ENCODE measurements at places on chromosomes 4 and X.

- no peak for DNase-seq
These were observed 131.5 kb downstream of the GABRA2 start for GRCh38 chr4:46258431-46258830.

DNA sequence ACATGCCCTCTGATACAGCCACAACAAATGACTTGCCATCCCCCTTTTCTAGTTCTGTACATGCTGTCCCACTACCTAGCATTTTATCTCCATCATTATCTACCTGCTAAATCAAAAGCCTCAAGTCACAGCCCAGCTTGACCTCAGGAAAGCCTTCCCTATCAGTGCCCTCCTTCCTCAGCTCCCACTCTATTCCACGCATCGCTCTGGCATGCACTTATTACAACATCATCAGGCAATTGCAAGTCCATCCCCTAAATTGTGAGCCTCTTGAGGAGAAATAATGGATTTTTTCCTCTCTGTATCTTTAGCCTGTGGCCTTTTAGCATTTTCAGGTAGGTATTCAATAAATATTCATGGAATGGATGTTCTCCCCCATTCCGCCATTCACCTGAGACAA lies 5.7 kb downstream of the ARL13A start:
- DNase-seq = no peak

GRCh38 chrX:68901519-68901918 lies 72.7 kb downstream of the EFNB1 start:
- no peak for DNase-seq

DNA sequence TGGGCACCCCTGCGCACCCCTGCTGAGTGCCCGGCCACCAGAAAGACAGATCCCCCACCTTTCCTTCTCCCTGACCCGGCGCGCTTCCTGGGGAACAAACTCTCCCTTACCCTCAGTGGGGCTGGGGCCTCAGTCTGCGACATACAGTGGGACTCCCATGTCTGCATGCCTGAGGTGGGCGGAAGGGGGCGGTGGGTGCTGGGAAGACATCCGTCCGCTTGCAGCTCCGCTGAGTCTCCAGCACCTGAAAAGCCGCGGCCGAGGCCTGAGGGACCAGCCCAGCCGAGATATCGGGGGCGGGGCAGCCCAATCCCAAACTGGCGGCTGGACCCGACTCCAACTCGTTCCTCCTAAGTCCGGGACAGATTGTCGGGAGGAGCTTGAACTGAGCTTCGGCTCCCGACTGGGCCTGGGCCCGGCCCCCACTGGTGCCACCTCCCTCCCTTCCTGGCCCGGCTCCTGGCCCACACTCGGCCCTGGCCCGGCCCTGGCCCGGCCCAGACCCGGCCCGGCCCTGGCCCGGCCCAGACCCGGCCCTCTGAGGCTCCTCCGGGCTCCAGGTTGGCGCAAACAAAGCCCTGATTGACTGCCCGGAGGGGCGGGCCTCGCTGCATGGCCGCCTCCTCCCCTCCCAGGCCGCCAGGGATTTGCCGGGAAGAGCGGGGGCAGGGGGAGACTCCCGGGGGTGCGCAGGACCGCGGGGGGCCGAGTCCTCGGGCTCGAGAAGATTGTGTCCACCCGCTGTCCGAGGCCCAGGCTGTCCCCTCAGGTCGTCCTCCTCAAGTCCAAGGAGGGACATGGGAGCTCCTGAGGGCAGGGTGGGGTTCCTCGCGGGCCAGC lies 877 bp upstream of the SLC16A2 start:
- no peak for DNase-seq

DNA sequence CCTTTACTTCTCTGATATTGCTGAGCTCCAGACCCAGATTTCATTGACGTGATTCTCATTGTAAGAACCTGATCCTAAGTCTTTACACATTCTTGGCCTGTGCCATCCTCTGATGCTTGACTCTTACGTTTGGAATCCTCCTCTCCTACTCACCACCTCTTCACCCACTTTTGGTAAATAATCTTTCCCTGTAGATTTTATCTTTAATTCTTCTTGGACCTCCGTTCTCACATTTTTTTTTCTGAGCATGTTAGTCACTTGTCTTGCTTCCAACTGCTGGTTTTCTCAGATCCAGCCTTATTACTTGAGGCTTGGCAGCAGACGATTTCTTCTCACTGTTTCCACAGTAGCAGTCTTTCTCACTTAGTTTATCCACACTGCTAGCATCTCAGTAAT lies 12.4 kb upstream of the SH3RF1 start:
- DNase-seq = no peak

GRCh38 chr4:7244751-7245320 lies 52.5 kb downstream of the SORCS2 start:
- no peak for DNase-seq
